ENCODE measurements at places on chromosomes 1 and 21. TPM values are rescaled to one million over a fixed set of nuclear protein-coding genes. Genes with fewer than 3 reads are reported as not detected.

The ACTA1 gene
- 8,475 TPM for polyA plus RNA-seq

The LACTBL1 gene
- polyA plus RNA-seq: not detected

The CELA3B gene
- polyA plus RNA-seq: not detected

The PLA2G2C gene
- polyA plus RNA-seq: not detected

DNA sequence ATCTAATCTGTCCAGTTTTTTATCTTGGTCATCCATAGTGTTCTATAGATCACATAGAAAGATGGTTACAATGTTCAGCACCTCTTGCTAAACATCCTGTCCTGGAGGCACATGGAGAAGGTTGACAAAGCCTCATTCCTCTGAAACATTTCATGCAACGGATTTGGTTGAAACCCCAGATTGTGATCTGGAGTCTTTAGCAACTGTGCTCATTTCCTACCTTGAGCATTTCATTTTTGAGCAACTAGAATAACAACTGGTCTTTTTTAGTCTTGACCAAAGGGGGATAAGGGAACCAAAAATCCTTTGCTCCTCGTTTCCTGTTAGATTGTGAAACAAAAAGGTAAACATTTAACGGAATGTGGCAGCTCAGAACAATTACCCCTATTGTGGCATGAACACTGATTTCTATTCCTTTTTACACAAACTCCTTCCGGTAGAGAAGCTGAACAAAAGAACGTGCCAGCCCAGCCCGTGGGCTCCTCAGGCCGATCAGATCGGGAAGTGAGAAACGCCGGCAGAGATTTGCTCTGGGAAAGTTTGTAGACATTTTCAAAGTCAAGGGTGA is 94.7 kb upstream of the ERRFI1 start:
- DNase-seq: no peak
- H3K27ac ChIP-seq: peak overlapping the region; percentile 38
- no peaks in the 10 kb centered on the region for H3K36me3 ChIP-seq
- peaks cover 40% of the 10 kb centered on the region for H3K4me1 ChIP-seq
- no peaks in the 10 kb centered on the region for H3K27me3 ChIP-seq

GRCh38 chr1:200626853-200627534 is 6.4 kb upstream of the KIF14 start:
- DNase-seq: no peak
- H3K27me3 ChIP-seq: no peaks in the 10 kb centered on the region
- no peak overlapping the region for H3K27ac ChIP-seq
- no peaks in the 10 kb centered on the region for H3K4me1 ChIP-seq
- no peaks in the 10 kb centered on the region for H3K36me3 ChIP-seq

DNA sequence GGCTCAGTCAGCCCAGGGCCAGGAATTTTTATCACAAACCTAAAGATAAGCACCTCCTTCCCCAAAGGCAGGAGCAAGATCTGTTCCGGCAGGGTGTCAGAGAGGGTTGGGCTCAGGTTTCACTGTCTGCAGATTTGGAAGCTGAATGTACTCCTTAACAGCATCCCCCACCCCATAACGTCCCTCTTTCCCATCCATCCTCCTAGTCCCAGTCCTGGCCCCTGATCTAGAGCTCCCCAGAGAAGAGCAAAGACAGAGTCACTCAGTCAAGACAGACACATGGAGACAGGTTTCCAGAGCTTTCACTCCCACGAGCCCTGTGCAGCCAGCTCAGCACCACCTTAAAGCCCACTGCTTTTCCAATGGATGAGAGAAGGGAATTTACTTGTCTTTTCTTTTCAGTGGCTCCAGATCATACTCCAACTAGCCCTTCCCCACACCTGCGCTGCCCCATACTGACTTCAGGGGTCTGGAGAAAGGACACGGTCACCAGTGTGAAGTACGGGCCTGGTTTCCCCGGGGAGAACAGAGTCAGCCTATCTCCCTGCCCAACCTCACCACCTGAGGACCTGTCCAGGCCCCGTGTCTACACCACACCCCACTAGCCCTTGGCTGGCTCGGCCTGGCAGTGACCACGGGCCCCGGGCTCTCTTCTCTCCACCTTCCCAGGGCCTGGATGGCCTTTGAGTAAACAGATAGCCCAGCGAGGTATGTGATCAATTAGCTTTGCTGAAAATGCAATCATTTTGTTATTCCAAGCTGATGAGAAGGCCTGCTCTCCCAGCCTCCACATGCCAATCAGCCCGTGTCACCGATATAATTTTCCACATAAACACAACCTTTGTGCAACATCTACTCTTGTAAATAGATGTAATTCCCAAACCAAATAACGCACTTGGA is 249.1 kb downstream of the FOXD2 start:
- H3K27me3 ChIP-seq: peaks cover 52% of the 10 kb centered on the region
- H3K27ac ChIP-seq: no peak overlapping the region
- no peak overlapping the region for H3K4me3 ChIP-seq

- no peak overlapping the region for H3K4me3 ChIP-seq
- H3K27ac ChIP-seq: no peak overlapping the region
- no peaks in the 10 kb centered on the region for H3K27me3 ChIP-seq
Observed at GRCh38 chr1:192534666-192535065, 40.9 kb upstream of the RGS1 start.

DNA sequence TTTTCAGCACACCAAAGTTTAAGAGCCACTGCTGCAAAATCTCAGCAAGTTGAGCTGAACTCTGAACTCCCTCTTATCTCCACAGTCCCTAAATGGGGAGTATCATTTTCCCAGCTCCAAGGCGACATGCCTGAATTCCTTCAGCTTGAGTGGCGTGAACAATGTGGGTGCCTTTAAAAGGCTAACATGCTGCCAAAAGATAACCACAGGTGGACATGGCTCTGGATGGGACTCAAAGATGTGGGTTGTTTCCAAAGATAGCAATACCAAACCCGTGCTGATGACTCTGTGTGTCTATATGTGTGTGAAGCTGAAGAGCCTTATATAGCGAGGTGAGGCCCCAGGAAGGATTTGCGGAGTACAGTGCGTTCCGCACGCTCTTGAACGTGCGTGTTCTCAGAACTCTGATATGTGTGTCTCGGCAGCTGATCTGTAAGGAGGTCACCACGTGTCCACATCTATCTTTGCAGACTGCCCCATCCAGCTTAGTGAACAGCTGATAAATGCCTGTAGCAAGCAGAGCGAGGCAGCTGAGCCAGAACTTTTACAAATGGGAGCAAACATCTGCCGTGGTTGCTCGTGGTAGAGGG is 189.2 kb downstream of the DYRK1A start:
- H3K27me3 ChIP-seq: no peaks in the 10 kb centered on the region
- no peaks in the 10 kb centered on the region for H3K36me3 ChIP-seq
- no peak for DNase-seq
- peaks cover 21% of the 10 kb centered on the region for H3K4me1 ChIP-seq
- H3K27ac ChIP-seq: peak overlapping the region; percentile 63

GRCh38 chr1:61457526-61458040 is 267.4 kb downstream of the TM2D1 start:
- H3K4me1 ChIP-seq: peaks cover 26% of the 10 kb centered on the region
- DNase-seq: no peak
- no peaks in the 10 kb centered on the region for H3K27me3 ChIP-seq
- H3K36me3 ChIP-seq: peaks cover 24% of the 10 kb centered on the region
- no peak overlapping the region for H3K27ac ChIP-seq

GRCh38 chr1:58403894-58404293 is 142.6 kb downstream of the OMA1 start:
- no peaks in the 10 kb centered on the region for H3K4me1 ChIP-seq
- DNase-seq: no peak
- no peak overlapping the region for H3K27ac ChIP-seq
- no peaks in the 10 kb centered on the region for H3K36me3 ChIP-seq
- H3K27me3 ChIP-seq: no peaks in the 10 kb centered on the region

DNA sequence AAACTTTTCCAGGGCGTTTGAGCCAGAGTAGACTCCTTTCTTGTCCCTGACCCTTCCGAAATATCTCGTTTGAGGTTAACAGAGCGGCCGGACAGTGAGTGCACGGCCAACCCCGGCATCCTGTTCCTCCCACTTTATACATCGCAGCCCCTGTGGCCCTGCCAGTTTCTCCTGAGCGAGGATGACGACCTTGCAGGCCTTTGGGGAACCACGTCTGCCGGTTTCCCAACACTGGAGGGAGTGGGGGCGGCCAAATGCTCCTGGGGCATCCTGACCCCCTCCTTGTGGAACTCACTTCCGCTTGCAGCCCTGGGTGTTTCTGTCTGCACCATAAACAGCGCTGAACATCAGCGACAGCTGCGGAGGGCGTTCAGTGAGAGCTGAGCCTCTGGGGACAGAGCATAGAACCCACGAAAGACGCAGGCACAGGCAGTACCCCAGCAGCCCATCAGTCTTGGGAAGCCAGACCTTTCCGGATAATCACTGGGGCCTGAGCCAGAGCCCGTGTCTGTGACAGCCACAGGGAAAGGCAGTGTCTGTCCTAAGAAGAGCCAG is 4.8 kb upstream of the KCNAB2 start:
- no peak overlapping the region for H3K27ac ChIP-seq
- H3K4me3 ChIP-seq: no peak overlapping the region
- H3K27me3 ChIP-seq: no peaks in the 10 kb centered on the region
- no peaks in the 10 kb centered on the region for H3K36me3 ChIP-seq
- no peak for DNase-seq
- H3K4me1 ChIP-seq: peaks cover 6% of the 10 kb centered on the region

Measured in heart left ventricle (tissue), 16 donors.